ENCODE measurements at places on chromosomes 4 and X. TPM values are rescaled to one million over a fixed set of nuclear protein-coding genes. Genes with fewer than 3 reads are reported as not detected.

Gene HSFX2
- total RNA-seq: not detected

Gene PNMA6F
- not detected for total RNA-seq

Gene XPNPEP2
- total RNA-seq: 24.8 TPM

GRCh38 chr4:167614866-167615265 is 380.6 kb upstream of the SPOCK3 start:
- no peaks in the 10 kb centered on the region for H3K27me3 ChIP-seq
- H3K36me3 ChIP-seq: no peaks in the 10 kb centered on the region
- no peak for DNase-seq
- H3K4me3 ChIP-seq: no peak overlapping the region

Gene SSX1
- total RNA-seq: not detected

DNA sequence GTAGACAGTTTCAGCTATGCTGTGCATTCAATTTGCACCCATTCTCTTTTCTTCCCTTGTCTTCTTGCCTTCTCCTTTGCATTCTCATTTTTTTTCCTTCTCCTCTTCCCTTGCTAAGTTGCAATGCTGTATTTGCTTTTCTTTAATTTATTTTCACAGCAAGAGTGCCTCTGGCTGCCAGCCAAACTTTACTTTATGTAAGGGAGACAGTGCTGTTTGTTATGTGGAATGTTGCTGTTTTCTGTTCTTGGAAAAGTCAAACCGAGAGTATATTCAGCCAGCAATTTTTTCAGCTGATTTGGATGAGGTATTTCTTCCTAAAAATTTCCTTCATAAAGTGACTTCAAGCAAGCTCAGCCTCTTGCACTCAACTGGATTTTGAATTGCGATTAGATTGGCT is 1293.4 kb downstream of the ARAP2 start:
- H3K4me3 ChIP-seq: no peak overlapping the region
- no peak for DNase-seq
- no peaks in the 10 kb centered on the region for H3K27me3 ChIP-seq
- no peaks in the 10 kb centered on the region for H3K36me3 ChIP-seq

DNA sequence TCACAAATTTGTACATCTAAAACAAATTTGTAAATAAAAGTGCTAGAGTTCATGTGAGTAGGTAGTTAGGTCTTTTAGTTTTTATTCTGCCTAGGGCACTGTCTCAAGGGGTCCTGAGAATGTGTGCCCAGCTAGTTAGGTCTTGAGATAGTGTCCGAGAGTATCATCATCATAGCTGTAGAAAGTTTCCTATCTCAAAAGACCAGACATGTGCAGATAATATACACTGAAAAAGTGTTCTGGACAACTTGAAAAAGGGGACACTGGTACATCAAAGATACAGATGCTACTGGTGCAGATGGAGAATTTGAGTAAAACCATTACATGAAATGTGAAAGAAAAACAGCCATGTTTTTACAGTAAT is 1.8 kb upstream of the ZCCHC4 start:
- H3K4me3 ChIP-seq: no peak overlapping the region
- no peak overlapping the region for H3K27ac ChIP-seq
- DNase-seq: no peak
- no peaks in the 10 kb centered on the region for H3K36me3 ChIP-seq
- H3K27me3 ChIP-seq: no peaks in the 10 kb centered on the region
- H3K4me1 ChIP-seq: no peaks in the 10 kb centered on the region

Gene ARHGEF38
- total RNA-seq: not detected

Gene RAB40AL
- 2.9 TPM for total RNA-seq

DNA sequence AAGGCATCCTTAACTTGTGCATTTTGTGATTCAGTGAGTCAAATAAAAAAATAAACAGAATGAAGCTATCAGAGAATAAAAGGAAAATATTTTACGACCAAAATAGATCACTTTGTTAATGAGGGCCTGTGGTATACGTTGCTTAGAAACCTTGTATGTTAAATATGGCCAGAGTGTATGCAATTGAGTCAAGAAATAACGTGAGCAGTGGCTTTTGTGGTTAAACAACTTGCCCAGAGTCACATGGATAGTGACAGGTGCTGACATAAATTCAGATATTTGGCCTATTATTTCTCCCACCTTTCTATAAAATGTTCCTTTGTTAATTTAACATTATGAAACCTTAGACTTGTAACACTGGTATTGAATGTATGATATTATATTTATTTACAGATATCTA is 393.4 kb downstream of the PABPC4L start:
- no peaks in the 10 kb centered on the region for H3K4me1 ChIP-seq
- DNase-seq: no peak
- no peak overlapping the region for H3K4me3 ChIP-seq
- H3K27ac ChIP-seq: no peak overlapping the region
- H3K36me3 ChIP-seq: no peaks in the 10 kb centered on the region

Data from aorta (tissue), 5 donors.